H54 (cell line): ENCODE measurements at places on chromosomes 6 and 20.

GRCh38 chr6:134539865-134540323 lies 222.0 kb upstream of the SGK1 start:
- DNase-seq: no peak

DNA sequence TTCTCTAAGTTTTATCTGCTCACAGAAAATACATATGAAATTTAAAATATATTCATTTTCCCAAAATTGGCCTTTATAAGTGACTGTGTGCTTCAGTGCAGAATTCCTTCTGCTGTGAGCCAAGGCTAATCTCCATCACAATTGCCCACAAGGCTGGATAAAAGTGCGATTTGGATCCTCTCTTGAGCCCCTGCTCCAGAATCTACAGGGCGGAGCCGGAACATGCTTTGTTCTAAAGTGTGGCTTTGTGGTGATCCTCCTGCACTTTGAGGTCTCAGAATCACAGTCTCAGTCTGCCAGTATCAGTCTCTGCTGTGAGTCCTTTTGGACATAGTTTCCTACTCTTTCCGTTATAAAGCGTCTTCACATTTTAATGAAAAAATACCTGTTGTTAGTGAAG lies 28.9 kb downstream of the SMOC2 start:
- no peak for DNase-seq

DNA sequence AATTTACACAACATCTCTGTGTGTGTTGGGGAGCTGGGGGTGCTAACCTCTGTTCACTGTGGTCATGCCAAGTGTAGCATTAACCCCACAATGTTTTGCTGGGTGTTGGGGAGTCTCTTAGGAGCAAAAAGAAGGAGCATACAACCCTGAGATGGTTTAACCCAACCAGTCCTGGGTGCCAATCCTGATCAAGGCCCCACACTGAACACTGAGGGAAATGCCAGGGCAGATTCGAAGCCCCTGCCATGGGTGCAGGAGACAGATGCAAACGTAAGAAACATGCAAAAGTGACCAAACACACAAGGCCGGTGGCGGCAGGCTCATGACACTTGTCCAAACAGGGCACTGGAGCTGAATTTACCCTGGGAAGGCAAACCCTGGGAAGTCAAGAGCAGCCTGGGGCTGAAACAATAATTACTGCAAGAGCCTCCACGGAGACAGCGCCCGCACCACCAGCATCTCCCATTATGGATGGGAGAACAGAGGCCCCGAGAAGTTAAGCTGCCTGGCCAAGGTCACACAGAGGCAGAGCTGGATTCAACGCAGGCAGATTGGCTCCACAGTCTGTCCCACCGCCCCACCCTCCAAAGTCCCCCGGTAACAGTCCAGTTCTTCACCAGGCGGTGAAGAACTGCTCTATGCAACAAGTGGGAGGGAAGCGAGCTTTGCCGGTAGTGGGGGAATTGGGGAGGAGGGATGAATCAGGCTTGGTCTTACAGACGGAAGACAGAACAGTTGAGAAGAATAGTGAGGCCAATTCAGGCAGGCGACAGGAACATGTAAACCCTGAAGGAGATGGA lies 8.5 kb downstream of the ACSS1 start:
- no peak for DNase-seq

GRCh38 chr20:12086359-12086758 lies 168.7 kb downstream of the BTBD3 start:
- no peak for DNase-seq

DNA sequence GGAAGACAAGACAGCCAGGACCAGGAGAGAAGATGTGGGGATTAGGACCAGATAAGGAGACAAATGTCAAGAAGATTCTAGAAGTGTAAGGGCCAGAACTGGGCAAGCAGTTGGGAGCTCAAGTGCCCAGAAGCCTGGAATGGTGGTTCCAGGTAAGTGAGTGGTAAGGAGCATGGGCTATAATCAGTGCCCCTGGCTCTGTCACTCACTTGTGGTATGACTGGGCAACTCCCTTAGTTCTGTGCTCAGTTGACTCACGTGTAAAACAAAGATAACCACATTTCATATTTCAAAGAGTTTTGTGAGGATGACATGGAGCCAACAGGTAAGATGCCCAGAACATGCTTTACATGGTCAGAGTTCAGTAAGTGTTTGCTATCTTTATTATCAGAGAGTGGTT lies 11.2 kb downstream of the CCDC167 start:
- DNase-seq: no peak

DNA sequence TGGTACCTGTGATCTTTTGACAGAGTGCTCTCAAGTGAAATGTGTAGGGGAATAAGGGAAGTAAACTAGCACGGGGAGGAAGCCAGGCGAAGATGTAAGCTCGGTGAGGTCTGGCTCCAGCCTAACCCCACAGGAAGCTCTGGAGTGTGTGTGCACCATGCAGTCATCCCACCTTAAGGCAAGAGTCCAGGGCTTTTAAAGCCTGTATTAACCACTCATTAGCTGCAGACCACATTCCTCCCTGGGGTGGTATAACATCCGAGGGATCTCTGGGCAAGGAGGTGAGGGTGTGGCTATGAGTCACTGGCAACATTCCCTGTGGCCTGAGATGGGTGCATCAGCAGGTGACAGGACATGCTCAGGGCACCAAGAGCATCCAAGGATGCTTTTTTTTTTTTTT lies 12.5 kb upstream of the RANBP9 start:
- peak; percentile 82 for DNase-seq

- no peak for DNase-seq
Observed at GRCh38 chr6:43793875-43794242, 23.8 kb downstream of the VEGFA start.

GRCh38 chr6:92756912-92757311 lies 662.4 kb downstream of the EPHA7 start:
- no peak for DNase-seq

DNA sequence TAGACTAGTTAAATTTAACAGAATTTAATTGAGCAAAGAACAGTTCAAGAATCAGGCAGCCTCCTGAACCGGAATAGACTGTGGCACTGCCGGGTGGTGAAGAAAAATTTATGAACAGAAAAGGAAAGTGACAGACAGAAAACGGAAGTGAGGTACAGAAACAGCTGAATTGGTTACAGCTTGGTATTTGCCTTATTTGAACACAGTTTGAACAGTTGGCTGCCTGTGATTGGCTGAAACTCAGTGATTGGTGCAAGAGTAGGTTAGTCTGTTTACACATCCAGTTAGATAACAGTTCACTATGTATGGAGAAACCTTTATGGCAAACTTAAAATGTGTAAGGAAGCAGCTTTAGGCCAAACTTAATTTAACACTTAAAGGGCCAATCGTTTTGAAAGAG lies 116.0 kb upstream of the CITED2 start:
- no peak for DNase-seq

GRCh38 chr6:156992020-156992804 lies 215.0 kb downstream of the ARID1B start:
- DNase-seq: no peak

DNA sequence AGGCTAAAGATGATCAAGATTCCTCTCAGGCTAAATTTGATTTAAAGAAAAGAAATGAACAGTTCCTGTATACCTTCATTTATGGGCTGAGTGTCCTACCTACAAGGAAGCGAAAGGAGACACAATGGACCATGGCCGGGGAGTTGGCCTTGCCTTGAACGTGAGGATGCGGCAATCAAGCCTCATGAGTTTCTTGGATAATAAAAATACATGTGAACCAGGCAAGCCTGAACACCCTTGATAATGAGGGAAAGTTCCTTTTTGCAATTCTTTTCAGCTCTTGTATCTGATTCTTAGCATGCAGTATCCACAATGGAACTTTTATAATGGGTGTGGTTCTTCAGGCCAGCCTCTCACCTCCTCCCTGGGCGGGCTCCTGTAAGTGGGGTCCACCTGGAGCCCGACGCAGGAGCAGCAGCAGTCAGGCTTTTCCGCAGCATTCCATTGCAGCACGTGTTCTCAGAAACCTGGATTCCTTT lies 83.8 kb downstream of the RNASET2 start:
- no peak for DNase-seq

DNA sequence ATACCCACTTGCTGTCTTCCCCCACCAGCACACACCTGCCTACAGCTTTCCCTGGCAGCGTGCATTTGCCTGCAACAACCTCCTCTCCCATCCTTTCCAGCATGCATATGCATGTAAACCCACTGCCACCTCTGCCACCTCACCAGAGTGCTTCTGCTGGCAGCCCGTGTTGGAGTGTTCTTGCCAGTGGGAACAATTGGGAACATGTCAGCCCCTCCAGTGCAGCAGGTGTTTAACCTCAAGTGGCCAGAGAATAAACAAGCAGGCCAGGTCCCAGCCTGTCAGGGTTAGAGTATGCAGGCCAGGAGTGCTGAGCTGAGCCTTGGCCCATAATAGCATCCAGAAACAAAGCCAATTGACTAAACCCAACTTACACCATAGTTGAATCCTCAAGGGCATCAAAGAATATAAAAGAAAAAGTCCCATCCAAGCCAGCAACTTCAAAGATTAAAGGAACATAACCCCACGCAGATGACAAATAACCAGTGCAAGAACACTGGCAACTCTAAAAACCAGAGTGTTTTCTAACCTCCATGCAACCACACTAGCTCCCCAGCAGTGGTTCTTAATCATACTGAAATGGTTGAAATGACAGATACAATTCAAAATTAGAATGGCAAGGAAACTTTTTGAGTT lies 1212.1 kb upstream of the CITED2 start:
- no peak for DNase-seq

- no peak for DNase-seq
Observed at GRCh38 chr20:43974695-43975094, 60.0 kb downstream of the TOX2 start.

DNA sequence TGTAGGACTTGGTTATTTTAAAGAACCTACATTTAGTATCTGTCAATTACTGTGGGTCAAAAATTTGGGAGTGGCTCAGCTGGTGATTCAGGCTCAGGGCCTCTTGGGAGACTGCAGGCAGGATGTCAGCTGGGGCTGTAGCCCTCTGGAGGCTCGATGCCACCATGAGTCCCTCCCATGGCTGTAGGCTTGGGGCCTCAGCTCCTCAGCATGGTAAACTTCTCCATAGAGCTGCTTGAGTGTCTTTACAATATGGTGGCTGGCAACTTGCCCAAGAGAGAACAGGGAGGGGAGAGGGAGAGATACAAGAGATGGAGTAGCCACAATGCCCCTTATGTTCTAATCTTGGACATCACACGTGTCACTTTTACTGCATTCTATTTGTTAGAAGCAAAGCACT lies 470.4 kb downstream of the CDH26 start:
- DNase-seq: no peak

GRCh38 chr6:94213226-94213625 lies 793.9 kb upstream of the EPHA7 start:
- DNase-seq: no peak

- no peak for DNase-seq
Observed at GRCh38 chr20:58636983-58637421, 14.1 kb upstream of the STX16 start.

- no peak for DNase-seq
Observed at GRCh38 chr6:32189742-32190053, 304 bp downstream of the PBX2 start.
